Stomach (tissue), 19 donors: ENCODE measurements at places on chromosomes 16 and 17. TPM values are rescaled to one million over a fixed set of nuclear protein-coding genes. Genes with fewer than 3 reads are reported as not detected.
A peak's percentile ranks its signal among the peaks of the same experiment; 100 is the strongest.

DNA sequence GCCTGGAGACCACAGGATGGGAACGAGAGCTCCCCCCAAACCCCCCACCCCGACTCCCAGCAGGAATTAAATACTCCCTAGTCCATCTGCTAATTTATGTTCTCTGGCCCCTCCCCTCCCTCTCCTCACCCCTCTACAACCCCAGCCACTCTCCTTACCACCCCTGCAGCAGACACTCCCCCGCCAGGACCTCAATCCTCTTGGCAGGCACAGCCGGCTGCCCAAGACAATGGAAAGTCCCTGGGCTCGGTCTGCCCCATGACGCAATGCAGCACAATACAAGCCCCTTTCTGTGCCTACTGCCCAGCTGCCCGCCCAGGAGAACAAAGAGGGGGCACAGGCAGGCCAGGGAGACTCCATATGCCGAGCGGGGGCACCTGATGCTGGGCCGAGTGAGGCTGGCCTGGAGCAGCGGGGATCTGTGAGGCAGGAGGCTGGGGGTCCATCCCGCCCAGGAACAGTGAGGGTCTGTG, 30.3 kb upstream of the CDC42EP4 start:
- DNase-seq: peak; percentile 77

The KRTAP2-3 gene
- total RNA-seq: not detected

The ZFP3 gene
- total RNA-seq: 6.6 TPM

- no peak for DNase-seq
Measured at GRCh38 chr16:66502020-66502913, 47.7 kb downstream of the TK2 start.

GRCh38 chr16:17219991-17220390, 250.8 kb downstream of the XYLT1 start:
- no peak for DNase-seq

The MARCHF10 gene
- total RNA-seq: not detected

GRCh38 chr16:76976101-76976500, 214.9 kb upstream of the MON1B start:
- peak; percentile 5 for DNase-seq

DNA sequence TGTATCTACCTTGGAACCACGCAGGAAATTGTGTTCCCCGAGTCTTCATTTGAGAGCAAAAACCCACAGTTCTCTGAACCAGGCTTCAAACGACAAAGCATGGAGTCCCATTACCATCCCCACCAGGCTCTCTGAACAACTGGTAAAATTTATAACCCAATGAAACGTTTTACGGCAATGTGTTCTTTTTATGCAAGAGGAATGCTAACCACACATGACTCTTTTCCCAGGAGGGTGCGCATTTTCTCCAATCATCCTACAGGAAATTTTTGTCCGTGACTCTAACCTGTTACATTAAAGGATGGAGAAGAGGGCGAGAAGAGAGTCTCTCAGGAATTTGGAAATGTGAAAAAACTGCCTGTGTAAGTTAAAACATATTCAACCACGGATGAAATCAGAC, 17.8 kb downstream of the STX8 start:
- no peak for DNase-seq

The SPOP gene
- total RNA-seq: 17.5 TPM

DNA sequence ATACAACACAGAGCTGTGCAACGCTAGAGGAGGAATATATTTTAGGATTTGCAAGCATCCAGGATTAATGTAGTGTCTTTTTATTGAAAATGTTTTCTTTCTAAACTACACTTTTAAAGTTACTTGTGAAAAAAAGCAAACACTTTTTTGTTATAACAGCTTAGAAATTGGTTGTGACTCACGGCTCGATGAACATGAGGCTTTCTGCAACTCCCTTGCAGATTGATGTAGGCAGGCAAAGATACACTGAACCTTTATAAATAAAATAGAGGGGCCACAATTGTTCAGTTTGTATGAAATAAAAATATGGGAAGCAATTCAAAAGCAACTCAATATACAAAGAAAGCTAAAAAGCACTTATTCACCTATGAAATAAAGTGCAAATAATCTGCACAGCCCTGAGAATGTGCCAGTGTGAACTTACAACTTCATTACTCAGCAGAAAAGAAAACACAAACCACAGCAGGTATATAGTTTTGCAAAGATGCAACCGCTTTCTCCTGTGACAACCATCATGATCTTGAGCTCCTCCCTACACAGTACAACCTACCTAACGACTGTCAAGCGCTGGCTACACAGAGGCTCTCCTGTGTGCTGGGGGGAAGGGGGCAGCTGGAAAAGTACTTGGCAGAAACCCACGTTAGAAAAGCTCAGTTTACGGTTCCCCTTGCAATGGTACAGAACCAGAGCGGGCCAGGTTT, 948 bp downstream of the LUC7L start:
- DNase-seq: no peak

DNA sequence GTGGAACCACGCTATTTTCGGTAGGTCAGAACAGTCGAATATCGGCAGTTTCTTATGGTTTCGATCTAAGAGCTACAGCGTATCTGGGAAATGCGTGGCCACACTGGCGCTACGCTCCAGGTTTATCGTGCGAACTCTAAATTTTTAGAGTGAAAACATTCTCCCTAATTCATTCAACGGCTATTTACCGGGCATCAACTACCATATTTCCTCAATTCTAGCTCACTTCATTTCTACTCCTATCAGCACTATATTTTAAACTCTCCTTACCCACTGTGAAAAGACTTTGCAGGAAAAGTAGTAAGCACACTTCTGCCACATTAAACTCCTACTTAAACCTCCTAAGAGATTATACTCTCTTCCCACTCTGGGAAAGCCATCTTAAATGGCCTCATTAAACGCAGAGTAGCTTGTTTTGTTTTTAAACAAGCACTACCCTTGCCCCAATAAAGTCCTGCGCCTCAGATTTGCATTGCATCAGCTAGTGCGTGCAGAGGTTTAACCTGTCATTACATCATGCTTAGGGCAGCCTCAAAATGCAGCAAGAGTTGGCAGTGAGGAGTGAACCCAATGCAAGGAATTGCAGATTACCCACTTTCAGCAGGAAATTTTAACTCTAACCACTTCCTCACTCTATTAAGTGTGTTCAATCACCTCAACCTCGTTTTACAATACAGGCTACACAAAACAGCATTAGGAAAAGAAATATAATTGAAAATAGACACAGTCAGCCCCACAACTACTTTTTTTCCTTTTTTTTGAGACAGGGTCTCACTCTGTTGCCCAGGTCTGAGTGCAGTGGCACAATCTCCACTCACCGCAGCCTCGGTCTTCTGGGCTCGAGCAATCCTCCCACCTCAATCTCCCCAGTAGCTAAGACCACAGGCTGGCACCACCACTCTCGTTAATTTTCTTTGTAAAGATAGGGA, 18.8 kb downstream of the SIAH1 start:
- DNase-seq: peak; percentile 87

The SOST gene
- total RNA-seq: not detected
